ENCODE measurements at places on chromosomes 16 and 17.

DNA sequence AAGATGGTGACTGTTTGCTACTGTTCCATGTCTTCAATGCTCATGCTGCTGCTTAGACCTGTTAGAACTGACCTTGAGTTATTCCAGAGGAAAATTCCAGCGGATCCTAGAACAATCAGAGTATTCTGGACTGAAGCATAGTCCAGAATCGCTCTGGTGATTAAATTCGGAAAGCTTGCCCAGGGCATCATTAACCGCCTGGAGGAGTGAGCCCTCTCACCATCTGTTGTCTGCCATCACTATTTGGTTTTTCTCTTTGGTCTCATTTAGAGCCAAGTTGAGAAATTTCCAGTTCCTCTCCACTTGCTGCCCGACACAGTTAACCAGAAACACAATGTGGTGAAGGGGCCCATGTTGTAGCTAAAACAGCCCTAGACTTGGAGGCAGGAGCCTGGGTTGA is 104.1 kb downstream of the BMERB1 start:
- no peak for DNase-seq

DNA sequence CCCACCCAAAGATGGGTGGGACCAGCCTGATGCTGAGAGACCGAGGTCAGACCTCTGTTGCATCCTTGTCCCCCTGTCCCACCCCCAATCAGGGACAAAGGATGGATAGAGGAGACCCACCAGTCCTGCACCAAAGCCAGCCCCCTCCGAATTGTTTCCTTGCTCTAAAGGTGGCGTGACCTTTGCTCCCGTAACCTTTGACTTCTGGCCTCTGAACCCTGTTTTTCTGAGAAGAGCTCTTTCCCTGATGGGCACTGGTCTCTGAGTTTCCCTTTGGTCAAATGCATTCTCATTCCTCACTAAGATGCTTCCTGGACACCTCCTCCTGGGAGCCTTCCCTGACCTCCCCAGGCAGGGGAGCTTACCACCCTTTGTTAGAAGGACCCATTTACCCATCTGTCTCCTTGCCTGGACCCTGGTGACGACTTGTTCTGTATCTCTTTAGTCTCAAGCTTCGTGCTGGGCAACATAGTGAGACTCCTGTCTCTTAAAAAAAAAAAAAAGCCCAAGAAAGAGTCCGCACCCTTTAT is 5.3 kb upstream of the NEUROD2 start:
- DNase-seq = no peak

DNA sequence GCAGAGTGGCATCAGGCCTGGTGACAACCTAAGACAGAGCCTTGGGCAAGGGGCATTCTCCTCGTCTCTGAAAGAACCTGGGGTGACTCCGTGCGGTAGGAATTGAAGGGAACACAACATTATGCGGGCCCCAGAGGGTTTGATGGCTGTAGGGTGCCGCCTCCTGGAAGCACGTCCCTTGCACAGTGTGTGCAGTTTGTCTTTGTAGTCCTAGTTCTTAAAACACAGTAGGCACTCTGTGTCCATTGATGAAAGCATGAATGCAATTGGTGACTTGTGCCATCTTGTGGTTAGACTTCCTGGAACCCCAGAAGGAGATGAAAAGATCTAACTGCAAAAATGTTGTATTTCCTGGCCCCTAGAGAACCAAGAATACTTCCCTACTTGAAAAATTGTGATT is 279.8 kb downstream of the UTP18 start:
- DNase-seq = no peak

GRCh38 chr16:66696669-66697630 is at the start of gene CMTM4:
Gene CMTM4, minus strand, starts transcription at chr16:66696743. Its CDS starts 218 bp downstream, at chr16:66696525.
- DNase-seq = peak; percentile 90

GRCh38 chr17:56471696-56472095 is 121.8 kb upstream of the NOG start:
- DNase-seq = no peak

GRCh38 chr16:55478827-55479429 is at the start of gene MMP2:
Gene MMP2, plus strand, starts transcription at chr16:55479198. Its CDS starts 282 bp downstream, at chr16:55479480.
- peak; percentile 87 for DNase-seq

- DNase-seq = peak; percentile 81
These were observed 43.6 kb upstream of the HAPSTR1 start for GRCh38 chr16:9047689-9048301.

DNA sequence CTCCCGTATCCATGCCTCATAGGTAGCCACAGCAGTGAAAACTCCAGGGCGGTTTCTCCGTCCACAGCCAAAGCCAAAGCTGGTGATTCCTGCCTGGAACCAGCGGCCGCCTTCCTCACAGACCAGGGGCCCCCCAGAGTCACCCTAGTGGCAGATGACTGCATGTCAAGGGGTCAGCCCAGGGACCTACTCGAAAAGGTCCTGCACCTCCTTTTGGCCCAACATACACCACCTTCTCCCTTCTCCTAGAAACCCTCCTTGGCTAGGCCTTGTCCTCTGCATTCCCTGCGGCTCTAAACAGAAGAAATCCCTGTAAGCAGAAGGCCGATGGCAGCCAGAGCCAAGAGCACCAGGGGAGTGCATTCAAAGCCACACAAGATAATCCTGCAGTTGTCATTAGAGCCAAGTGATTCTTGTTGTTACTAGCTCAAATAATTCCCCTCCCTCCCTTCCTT is 6.1 kb downstream of the PRSS36 start:
- no peak for DNase-seq

DNA sequence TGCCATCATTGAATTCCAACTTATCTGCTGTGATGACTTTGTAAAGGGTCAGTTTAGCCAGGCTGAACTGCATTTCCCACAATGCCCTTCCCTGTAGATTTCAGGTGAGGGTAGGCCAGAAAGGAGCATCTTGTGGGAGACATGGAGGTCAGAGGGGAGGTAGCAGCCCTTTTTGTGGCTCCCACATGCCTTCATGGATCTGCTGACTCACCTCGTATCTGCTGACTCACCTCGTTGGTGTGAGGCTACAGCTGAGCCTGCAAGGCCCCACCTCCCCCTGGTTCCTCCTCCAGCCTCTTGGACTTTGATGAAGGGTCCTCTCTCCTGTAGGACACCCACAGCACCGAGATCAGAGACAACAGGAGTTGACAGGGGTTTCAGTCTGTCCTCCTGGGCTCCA is 102.5 kb downstream of the SALL1 start:
- no peak for DNase-seq

DNA sequence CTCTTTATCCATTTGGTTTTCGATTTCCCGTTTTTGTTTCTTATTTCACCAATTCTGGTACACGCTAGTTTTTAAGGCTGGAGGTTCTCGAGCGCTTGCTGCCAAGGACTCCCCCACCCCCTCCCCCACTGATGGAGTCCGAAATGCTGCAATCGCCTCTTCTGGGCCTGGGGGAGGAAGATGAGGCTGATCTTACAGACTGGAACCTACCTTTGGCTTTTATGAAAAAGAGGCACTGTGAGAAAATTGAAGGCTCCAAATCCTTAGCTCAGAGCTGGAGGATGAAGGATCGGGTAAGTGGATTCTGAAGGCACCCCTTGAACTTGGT is 825 bp downstream of the RPTOR start:
- no peak for DNase-seq

DNA sequence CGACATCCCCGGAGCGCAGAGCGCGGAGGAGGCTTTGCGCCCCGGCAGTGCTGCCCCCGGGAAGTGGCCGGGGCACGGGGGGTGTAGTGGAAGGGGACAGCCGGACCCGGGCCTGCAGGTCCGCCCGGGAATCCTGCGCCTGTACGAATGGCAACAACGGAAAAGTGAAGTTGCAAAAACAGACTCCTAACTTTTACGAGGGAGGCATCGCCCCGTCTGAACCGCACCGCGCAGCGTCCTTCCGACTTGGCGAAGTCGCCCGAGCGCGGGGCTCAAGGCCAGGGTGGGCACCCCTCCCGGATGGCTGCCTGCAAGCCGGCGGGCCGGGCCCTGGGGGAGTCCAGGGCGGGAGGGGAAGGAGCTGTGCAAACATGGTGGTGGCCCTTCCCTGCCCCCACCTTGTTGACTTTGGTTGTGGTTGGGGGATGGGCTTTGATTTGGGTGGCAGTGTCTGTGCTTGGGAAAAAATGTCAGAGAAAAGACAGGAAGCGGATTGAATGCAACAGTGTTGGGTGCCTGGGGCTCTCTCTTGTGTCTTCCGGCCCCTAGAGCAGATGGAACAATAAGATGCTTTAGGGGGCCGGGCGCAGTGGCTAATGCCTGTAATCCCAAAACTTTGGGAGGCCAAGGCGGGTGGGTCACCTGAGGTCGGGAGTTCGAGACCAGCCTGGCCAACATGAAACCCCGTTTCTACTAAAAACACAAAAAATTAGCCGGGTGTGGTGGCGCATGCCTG is 675 bp downstream of the RNF213 start:
- DNase-seq = peak; percentile 78

- peak; percentile 95 for DNase-seq
These were observed at the start of the genes CTU2 and RNF166 for GRCh38 chr16:88706229-88706964. Gene CTU2, plus strand, starts transcription at chr16:88706503. Its CDS starts 28 bp downstream, at chr16:88706531. Gene RNF166, minus strand, starts transcription at chr16:88706408. Its CDS starts 83 bp downstream, at chr16:88706325.

DNA sequence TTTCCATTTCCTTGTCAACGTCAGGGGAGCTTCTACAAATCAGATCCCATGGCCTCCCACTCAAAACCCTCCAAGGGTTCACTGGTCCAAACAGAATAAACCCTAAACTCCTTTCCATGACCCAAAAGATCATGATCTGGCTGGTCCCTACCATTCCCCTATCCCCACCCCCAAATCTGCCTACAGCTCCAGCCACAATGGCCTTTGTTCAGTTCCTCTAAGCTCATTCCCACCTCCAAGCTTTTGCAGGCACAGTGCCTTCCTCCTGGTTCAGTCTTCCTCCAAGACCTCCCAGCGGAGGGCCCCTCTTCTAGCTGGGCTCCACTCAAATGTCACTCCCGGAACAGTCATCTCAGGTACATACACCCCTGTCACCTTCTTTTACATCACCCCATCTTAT is 2.0 kb downstream of the GPRC5B start:
- DNase-seq = no peak

- DNase-seq = no peak
These were observed 126.0 kb downstream of the ABCA8 start for GRCh38 chr17:68829211-68829610.

GRCh38 chr17:41176744-41177387 is 1.2 kb downstream of the KRTAP4-2 start:
- no peak for DNase-seq

DNA sequence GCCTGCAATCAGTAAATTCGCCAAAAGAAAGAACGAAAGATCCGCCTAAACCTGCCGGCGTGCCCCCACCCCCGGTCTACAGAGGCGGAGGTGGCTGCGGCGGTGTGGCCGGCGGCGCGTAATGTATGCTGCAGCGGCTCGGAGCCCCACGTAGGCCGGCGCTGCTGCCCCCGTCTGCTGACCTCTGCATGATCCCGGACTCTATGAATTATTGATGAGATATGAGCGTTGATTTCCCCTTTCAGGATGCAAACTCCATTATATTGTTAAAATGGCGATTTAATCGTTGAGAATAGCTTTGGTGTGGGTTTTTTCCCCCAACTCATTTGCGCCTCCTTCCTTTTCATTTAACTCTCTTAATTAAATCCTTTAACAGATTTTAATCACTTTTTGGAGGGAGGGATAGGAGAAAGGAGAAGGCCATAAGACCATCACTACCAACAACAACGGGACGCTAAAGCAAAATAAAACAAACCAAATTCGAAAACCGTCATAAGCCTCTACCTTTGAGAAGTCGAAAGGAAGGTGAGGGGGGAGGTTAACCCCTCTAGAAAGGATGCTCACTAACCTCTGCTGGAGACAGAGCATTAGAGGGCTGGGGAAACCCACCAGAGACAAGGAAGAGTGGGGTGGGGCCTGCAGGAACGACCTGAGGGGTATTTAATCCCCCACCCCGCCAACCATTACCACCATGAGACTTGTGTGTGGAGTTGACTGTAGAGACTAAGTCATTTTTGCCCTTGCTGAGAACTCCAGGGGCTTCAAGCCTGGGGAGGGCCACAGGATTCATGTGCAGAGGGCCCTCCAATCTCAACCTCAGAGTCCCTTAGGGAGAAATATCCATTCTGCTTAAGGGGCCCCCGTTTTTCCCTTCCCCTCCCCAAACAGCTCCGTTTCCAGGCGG is 3.4 kb downstream of the HOXB3 start:
- no peak for DNase-seq

GRCh38 chr17:43755389-43755875 is 3.2 kb downstream of the SOST start:
- DNase-seq = no peak

DNA sequence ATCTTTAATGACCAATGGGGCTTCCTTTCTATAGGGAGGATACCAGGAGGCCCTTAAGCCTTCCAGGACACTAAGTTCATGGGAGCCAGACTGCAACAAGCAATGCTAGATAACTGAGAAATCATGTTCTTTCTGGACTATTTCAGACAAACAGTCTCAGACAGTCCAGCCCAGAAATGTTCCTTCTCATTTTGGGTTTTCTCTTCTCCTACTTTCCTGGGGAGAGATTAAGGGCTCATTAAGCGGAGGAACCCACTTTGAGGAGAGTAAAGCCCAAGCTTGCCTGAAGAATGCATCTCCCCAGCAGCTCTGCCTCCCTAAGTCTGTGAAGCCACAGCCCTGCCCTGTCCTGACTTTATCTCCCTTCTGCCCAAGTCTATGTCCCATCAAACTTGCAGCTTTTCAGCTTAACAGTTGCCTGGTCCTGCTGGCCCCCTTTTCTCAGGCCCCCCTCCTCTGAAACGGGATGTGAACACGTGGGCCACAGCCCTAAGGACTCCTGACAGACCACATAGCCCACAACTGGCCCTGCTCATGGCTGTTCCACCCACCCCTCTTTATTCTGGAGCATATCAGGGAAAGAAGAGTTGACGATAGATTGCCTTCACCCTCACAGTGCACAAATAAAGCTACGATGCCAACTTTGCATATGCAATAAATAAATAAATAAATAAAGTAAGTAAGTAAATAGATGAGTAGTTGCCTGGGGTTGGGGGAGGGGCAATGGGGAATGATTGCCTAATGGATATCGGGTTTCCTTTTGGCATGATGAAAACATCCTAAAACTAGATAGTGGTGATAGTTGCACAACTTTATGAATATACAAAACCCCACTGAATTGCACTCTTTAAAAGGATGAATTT is 111.0 kb downstream of the N4BP1 start:
- DNase-seq = peak; percentile 76

DNA sequence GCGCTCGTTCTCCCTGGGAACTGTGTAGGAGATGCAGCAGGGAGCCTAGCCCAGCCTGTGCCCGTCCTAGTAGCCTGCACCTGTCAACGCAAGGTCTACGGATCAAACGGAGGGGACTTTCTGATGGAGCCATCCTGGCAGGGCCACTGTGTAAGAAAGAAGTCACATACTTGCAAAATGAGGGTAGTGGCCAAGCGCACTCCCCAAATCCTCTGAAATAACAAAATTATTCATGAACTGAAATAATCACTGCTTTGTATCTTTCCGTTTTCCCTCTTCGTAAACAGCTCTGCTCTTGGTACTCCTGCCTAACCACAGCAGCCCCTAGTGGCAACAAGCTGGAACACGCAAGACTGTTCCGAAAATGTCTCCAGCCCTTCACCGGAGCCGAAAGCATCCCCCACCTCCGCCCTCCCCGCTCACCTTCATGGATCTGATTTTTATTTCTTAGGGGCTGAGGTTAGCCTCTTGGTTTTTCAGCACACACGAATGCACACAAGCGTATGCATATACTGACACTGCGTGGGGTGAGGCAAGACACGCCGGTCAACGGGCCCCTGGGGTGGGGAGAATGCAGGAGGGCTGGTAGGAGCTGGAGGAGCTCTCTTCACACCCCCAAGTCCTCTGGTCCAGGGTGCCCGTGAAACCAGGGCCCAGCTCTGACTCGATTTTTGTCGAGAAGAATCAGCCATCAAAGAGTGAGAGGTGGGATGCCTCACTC is 100.8 kb downstream of the ABCC12 start:
- DNase-seq = peak; percentile 70
